ENCODE measurements at places on chromosomes 6 and 20.

- DNase-seq, result no peak
Measured at GRCh38 chr6:692356-692851, 535 bp downstream of the EXOC2 start.

DNA sequence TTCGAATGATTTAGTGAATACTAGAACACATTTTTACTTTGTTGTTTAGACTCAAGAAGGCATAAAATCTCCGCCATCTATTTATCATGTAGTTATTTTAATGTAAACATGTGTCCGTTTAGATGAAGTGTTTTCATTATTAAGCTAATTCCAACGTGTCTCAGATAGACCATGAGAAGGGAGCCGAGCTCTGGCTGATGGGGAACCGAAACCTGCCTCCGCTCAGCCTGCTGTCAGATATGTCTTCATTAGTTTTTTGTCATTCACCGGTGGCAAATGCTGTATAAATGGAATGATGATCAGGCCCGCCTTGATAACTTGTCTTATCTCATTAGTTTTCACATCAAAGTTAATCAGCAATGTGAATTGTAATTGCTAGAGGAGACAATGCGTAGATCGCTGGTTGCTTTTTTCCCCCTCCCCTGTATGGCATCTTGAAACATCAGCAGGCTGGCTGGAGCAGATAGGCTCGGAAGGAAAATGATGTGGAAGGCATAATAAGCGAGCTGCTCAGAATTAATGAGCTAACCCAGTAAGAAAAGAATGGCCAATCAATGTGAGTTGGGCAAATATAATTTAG is 136.4 kb downstream of the LINC00237 start:
- no peak for DNase-seq

- DNase-seq, result no peak
Measured at GRCh38 chr6:37704066-37704465, 6.4 kb upstream of the MDGA1 start.

DNA sequence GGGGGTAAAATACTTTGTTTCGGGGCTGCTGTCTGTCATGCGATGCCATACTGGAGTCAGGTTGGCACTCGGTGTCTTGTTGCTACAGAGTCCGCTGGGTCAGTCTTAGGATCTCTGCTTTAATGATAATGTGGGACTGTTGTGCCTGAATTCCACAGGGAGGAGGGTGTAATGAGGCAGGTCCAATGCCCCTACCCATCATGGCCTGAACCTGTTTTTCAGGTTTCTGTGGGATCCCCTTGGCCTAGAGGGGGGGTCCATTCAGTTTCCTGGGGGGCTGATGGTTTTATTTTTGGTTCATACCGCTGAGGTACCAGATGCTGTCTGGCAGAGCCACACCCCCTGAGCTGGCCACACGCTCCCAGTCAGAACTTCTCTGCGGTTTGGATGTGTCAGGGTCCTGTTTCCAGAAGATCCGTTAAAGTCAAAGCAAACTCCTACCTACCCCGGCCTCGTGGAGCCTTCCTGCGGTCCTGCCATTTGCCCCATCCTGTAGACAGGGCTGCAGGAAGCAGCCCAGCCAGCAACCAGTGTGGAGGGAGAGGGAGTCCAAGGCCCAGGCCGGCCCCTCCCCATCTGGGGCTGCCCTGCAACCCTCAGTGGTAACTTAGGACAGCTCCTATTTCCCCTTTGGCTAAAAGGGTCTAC is 69.7 kb downstream of the TCP11 start:
- DNase-seq, result no peak

DNA sequence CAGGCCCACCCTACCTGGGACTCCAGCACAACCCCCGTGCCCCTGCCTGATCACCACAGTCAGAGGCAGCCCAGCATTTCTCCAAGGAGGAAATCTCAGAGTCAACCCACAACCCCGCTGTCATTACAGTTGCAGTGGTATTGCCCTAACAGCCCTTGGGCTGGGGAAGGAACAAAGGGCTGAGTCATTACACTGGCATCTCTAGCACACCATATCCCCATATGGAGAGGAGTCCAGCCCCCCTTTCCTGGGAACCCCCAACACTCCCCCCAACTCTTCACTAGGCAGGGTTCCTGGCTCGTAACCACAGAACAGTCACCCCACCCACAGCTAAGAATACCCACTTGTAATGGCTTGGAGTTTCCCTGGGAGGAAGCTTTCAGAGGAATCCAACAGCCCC is 149.4 kb upstream of the OGFRL1 start:
- no peak for DNase-seq

DNA sequence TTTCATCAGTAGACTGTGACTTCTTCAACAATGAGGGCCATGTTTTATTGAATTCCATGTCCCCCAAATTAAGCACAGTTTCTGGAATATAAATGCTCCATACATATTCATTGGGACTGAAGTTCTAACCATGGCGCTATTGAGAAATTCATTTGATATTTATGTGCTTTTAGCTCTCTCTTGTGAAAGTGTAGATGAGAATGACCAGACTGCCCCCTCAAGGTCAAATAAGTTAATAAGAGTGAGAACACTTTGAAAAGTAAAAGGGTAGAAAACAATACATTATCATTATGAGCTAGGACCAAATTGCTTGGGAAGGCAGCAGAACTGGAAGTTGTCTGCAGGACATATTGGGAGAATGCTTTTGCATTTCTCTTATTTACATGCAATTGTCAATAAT is 597.9 kb downstream of the EPM2A start:
- DNase-seq, result peak; percentile 5

DNA sequence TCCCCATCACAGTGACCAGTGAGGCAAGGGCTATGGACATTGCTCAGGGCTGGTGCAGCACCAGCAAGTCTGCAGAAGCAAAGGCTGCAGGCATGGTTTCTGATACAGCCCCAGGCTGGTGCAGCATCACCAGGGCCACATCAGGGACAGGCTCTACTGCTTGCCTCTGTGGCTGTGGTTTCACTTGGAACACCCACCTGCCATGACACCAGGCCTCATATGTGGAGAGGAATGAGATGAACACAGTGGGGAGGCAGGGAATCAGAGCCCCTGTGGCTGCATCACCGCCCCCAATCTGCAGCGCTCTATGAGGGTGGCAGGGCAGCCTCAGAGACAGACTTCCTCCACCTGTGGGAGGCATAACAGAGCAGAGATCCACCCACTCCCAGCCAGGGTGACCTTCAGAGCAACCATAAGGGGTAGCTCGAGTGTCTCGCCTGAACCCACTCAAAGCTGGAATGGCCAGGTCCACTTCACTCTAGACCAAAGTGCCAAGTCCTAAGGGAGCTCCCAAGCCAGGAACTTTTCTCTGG is 7.9 kb downstream of the RING1 start:
- no peak for DNase-seq

DNA sequence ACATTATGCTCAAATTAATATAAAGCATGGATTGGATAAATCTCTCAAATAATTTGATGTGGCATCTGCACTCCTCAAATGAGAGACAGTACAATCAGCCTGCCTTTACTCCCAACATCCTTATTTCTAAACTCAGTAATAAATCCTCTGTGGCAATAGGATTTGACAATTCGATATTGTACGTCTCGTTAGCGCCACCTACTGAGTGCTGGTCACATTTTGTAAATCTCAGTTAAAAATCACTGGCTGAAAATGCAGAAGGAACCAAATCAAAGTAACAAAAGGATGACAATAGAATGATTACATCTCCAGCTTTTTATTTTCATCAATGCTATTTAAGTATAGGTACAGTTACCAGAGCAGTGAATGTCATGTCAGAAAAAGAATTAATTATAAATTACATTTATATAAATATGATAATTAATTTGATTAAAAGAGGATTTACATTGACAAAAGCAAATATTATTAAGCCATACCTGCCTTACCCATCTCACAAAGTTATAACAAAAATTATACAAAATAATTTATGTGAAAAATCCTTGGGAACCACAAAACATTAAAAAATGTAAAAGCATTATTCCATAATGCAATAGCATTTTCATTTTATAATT is 20.2 kb upstream of the GJE1 start:
- no peak for DNase-seq

DNA sequence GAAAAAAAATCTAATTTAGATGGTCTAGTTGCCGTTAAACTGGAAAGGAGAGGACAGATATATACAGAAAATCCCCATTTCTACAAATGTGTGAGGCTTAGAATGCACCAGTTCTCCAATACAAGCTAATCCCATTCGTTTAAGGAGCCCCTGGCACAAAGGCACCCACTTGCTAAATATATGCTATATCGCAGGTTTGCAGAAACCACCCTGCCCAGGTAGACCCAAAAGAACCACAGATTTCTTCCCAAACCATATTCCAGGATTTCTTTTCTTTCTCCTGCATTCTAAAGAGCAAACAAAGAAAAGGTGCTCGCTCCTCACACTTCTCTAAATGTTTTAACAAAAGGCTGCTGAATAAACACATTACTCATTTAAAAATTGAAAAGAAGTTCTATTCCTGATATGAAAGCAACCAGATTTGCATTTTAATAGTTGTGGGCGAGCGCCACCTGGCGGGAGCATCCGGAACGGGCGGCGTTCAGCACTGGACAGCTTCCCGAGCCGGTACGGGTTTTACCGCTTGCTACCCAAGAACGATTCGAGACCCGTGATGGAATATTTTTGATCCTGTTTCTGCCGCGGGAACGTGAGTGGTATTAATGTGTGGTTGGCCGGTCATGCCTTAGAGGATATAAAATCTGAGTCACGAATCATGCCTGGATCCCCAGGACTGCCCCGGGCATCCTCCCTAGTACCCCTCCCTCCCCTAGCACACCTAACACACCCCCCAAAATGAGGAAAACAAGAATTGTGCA is 2.1 kb downstream of the PTPRT start:
- DNase-seq, result no peak

DNA sequence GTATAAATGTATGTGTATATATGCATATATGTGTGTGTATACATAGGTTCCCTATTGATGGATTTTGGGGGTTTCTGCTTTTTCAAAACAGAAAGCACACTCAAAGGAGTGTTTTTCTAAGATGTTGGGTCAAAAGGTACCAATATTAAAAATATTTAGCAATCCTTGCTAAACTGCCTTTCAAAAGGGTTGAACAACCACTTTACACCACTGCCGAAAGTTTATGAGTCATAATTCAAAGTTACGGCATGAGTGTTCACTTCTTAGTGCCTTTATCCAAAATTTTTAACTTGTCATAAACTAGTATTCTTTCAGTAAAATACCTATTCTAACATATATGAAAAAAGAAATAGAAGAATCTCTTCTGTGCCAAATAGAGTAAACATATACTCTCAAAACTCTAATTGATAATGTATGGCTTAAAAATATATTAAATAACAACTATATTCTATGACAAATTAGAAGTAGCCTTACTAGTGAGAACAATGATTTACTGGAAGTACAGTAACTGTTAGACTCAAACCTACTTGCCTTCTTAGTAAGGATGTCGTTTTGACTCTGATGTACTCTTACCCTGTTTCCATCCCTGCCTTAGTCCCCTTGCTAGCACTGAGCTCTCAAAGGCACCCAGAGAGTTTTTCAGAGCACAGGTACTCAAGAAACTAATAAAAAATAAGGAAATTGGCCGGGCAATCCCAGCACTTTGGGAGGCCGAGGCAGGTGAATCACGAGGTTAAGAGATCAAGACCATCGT is 136.1 kb downstream of the INSM1 start:
- DNase-seq, result no peak

GRCh38 chr6:1024587-1024986 is 287.3 kb upstream of the FOXQ1 start:
- DNase-seq, result no peak

GRCh38 chr20:16415071-16416053 is 157.9 kb downstream of the KIF16B start:
- DNase-seq, result peak; percentile 22

GRCh38 chr6:161918628-161919205 is 644.9 kb upstream of the AGPAT4 start:
- no peak for DNase-seq

DNA sequence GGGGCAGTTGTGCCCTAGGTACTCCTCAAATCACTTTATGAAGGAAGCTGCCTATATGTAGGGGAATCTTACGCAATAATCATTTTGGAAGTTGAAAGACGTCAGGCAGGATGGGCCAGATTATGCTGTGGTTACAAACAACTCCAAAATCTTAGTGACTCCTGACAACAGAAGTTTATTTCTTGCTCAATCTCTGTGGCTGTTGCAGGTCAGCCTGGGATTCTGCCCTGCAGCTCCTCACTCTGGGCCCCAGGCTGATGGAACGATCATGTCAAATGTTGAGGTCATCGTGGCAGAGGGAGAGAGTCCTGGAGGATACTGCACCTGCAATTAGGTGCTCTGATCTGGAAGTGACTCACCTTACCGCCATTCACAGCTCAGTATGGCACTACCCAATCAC is 88.4 kb downstream of the ZDHHC14 start:
- no peak for DNase-seq

GRCh38 chr6:111973118-111973761 is 80.7 kb upstream of the CCN6 start:
- no peak for DNase-seq

- DNase-seq, result no peak
Measured at GRCh38 chr6:111207141-111207858, 120.0 kb downstream of the SLC16A10 start.

- no peak for DNase-seq
Measured at GRCh38 chr6:117547688-117548621, 54.4 kb downstream of the GOPC start.

DNA sequence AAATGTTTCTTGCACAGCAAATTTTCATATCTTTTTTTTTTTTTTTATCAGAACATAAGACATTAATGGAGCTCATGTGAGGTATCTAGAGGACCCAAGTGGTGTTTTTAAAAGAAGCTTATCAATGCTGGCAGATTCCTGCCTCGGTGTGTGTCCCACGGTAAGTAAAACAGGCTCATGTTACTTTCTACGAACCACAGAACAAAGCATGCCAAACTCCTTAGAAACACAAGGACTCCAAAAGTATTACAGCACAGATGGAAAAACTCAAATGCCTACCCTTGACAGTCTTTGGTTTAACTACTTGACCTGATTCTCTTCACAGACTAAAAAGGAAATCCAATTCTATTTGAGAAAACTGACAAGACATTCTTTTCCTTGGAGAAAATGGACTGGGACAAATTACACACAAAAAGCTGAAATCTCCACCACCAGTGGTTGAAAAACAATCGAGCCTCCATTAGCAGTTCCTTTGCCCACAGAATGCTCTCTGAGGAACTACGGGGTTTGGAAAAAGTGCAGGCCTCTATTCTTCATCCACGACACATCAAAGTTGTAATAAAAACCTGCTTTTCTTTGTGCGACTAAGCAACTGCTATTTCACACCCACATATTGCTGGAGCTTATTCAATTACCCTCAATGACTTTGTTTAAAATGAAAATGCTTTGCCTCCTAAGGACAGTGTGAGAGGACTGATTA is 5.4 kb downstream of the METTL24 start:
- DNase-seq, result no peak

- DNase-seq, result no peak
Measured at GRCh38 chr20:21661488-21662055, 43.9 kb upstream of the PAX1 start.

- no peak for DNase-seq
Measured at GRCh38 chr20:48782901-48783308, 44.9 kb downstream of the PREX1 start.

DNA sequence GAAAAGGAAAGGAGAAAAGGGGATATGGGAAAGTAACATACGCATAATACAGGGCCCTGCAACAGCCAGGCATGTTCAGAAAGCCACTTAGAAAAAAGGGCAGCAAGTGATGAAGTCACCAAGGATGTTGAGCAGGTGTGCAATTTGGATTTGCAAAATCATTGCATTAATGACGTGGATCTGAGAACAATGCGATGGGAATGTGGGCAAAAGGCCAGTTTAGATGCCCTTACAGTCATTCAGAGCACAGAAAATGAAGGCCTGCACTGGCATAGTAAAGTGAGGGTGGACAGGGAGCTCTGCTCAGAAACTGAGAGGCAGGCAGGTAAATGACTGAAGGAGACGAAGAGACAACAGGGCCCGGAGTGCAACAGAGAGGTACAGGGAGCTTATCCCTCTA is 123.7 kb upstream of the NHSL1 start:
- no peak for DNase-seq

GRCh38 chr6:65055545-65055944 is 651.5 kb downstream of the EYS start:
- DNase-seq, result no peak
